ENCODE measurements at places on chromosomes 4 and X.

DNA sequence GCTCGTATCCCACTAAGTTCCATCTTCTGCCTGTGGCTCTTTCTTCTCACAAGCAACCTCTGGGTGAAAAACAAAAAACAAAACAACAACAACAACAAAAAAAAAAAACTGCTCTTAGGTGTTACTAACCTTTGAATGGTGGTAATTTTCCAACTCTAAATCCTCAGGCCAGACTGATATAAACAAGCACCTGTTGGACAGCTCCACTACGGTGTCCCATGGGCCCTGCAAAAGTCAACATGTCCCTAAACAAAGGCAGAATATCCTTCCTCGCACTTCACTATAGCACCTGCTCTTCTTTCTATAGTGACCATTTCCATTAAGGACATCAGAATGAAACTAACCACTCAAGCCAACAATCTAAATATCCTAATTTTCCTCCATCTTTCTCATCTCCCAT, 54.6 kb upstream of the PARM1 start:
- DNase-seq, result no peak

GRCh38 chr4:105623099-105623498, 70.7 kb downstream of the ARHGEF38 start:
- DNase-seq, result no peak

DNA sequence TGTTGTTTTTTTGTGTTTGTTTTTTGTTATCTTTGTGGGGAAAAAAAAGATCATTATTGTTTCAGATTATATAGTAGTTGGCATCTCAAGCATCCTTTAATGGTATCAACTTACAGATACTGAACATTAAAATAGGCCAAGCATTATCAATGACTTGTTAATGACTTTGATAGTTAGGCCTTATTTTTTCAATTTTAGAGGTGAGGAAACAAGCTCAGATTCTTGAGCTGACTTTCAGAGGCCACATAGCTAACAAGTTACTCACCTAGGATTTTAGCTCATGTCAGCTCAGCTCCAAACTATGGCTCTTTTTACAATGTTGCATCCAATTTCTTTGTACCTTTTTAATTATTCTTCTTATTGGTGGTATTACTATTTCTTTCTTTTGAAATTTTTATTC, 471 bp upstream of the PLAC8 start:
- DNase-seq, result no peak

GRCh38 chrX:141969706-141970105, 66.0 kb downstream of the MAGEC1 start:
- DNase-seq, result no peak

DNA sequence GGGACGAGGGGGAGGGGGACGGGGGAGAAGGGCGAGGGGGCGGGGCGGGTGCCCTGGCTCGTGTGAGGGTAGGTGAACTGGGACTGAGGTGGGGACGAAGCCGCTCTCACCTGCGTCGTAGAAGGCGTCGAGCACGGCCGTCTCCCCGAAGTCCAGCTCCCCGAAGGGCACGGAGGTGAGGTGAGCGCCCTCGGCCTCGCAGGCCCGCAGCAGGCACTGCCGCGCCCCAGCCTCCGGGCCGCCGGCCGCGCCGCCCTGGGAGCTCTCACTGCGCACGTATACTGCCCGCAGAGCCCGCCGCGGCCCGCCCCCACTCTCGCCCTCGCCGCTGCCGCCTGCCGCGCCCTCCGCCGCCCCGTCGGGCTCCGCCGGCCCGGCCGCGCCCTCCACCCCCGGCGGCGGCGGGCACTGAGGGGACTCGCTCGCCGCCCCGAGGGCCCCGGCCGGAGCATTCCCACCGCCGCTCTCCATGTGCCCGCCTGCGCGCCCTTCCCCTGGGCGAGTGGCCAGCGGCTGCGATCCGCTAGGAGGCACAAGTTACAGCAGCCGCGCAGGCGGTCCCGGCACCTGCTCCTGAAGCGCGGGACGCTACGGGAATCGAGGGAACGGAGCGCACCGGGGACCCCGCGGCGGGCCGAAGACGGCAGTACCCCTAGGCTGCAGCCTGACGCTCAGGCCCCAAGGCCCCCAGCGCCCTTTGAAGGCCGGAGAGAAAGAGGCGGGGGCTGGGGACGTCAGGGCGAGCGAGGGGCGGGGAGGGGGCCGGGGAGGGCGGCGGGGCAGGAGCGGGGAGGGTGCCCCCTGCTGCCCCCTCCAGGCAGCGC, at the start of gene MAP3K15:
MAP3K15 (minus strand) TSS at position 718 of the 824 bp plus-strand sequence; CDS start at position 471, 247 bp downstream.
- DNase-seq, result no peak

GRCh38 chr4:122000849-122001248, 49.0 kb upstream of the TRPC3 start:
- no peak for DNase-seq

GRCh38 chrX:47175588-47175980, 18.0 kb upstream of the UBA1 start:
- no peak for DNase-seq

DNA sequence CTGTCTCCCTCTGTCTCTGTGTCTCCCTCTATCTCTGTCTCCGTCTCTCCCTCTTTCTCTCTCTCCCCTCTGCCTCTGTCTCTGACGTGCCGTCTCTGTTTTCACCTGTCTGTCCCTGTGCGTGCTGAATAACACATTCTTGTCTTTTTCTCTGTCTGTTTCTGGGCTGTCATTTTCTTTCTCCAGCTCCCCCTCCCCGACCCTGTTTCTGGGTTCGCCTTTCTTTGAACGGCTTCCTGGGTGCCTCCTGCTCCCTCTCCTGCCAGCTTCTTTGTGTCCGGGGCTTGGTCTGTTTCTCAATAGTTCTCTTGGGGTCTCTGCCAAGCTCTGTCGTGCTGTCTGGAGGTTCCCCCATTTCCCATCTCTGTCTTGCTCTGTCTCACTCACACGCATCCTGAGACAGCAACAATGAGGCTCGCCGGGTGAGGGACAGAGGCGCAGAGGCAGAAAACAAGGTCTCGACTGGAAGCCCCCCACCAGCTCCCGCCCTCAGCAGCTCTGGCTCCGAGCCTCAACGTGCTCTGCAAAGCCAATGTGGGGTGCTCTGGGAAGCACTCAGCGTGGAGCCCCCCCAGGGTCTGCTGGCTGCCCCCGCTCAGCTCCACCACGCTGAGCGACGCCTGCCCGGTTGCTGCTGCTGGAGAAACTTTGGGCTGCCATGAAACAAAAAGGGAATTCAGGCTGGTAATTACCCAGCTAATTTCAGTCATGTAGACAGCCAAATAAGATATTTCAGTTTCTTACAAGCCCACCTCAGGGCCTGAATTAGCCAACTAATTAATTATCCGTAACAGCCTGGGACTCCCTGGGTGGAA, 3.4 kb downstream of the CPLX1 start:
- DNase-seq, result no peak

DNA sequence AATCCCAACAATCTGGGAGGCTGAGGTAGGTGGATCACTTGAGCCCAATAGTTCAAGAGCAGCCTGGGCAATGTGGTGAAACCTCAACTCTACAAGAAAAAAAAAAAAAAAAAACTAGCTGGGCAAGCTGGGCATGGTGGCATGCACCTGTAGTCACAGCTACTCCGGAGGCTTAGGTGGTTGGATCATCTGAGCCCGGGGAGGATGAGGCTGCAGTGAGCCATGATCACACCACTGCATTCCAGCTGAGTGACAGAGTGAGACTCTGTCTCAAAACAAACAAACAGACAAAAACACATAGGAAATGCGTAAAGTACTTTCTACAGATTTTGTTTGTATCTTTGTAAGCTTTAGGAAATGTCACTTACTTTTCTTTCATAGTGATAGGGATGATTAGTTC, 307.2 kb upstream of the NR3C2 start:
- no peak for DNase-seq

DNA sequence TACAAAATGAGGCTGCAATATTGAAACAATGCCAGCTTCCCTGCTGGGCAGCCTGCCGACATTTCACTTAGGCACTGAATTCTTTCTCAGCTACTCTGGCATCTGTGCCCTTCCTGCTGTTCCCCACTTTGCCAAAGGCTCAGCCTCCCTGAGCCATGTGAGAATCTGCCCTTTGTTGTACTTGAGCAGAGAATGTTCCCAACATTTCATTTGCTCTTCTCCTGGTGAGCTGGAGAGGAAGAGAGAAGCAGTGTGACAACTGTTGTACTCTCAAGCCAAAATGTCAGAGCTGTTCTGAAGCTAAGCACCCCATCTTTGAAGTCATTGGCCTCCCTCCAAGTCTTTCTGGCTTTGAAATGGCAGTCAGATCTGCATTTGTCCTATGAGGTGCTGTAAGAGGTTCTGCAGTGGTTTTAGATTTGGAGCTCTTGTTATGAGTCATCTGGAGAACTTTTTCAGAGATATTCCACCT, 32.5 kb downstream of the LANCL3 start:
- DNase-seq, result no peak

GRCh38 chr4:139907001-139907809, 241.6 kb downstream of the MGST2 start:
- no peak for DNase-seq

DNA sequence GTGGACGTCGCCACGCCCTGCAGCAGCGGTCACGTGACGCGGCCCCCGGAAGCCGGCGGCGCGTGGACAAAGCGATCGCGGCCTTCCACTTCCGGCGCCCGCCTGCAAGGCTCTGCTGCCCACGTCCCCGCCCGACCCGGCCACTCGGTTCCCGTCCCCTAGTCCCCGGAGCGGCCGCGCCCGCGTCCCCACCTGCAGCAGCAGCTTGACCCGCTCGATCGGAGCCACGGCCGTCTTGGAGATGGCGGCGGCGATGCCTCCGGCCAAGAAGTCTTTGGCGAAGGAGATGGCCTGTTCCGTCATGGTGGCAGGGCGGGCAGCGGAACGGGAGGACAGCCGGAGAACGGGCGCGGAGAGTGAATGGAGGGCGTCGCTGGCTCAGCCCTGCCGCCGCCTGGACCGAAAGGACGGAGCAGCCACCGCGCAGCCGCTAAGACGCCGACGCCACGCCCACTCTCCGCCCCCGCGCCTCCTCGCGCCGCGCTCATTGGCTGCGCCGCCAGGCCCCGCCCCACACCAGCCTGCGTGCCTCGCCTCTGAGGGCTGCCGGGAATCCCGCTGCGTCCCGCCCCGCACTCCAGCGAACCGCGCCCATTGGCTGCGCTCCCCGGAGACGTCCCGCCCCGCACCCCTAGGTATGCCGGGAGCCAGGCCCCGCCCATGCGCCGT, at the start of gene SLC25A6:
SLC25A6 (minus strand) TSS at position 407 of the 669 bp plus-strand sequence; CDS start at position 303, 104 bp downstream.
- DNase-seq, result peak; percentile 99

GRCh38 chrX:153465691-153466380, 4.5 kb downstream of the HAUS7 start:
- no peak for DNase-seq

DNA sequence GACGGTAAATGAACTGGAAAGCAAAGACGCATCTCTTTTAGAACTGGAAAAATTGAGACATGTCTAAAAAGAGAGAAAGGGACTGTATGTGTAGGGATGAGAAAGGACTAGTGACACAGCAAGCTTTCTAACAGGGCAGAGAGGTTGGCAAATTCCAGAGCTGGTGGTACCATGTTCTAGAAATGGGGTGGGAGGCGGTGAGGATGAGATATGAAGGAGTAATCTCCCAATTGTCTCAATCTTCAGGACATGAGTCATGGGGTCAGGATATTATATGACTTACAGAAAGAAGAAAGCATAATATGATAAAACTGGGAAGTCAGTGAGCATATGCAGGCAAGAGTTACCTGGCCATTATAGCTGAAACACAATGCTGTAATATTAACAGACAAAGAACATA, 14.2 kb downstream of the TAB3 start:
- DNase-seq, result no peak

- no peak for DNase-seq
Measured at GRCh38 chr4:126776361-126776760, 856.4 kb upstream of the INTU start.

DNA sequence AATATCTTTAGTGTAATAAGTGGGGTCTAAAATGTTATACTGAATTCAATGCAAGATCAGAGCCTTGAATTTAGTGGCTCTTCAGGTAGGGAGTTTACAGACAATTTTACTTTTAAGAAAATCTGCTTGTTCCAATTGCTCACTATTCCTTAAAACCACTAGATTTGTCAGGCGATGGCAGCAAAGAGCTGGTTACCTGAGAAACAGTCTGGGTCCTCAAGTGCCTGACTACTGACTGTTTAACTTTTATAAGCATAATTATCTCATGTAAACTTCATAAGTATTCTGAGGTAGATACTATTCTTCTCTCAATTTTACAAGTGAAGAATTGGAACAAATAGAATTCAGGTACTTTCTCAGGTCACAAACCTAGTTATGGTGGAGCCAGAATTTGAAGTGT, 84.3 kb downstream of the RRAGB start:
- DNase-seq, result no peak

- peak; percentile 1 for DNase-seq
Measured at GRCh38 chr4:106315476-106315967, 487 bp downstream of the TBCK start.

DNA sequence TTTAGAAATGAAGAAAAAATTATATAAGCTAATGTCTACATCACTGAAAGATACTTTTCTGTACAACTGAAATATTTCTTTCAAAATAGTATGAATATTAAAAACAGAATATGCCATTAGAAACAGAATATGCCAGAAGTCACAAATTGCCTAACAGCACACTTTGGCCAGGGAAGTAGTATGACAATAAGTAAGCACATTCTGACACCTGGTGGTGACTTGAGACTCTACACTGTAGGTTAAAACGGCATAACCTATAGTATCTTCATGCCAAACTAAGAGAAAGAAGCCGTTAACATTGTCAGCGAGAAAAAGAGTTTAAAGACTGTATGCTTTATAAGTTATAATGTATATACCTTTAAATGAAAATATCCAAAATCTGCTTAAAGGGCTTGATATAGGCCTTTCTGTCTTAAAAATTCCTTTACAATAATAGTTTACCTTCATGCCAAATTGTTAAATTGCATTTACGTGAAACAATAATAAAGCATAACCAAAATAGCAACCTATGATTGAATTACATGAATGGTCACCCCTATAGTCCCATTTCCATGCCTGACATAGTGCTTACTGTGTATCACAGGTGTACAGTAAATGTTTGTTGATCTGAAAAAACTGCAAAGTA, 32.8 kb downstream of the FAM13A start:
- no peak for DNase-seq

DNA sequence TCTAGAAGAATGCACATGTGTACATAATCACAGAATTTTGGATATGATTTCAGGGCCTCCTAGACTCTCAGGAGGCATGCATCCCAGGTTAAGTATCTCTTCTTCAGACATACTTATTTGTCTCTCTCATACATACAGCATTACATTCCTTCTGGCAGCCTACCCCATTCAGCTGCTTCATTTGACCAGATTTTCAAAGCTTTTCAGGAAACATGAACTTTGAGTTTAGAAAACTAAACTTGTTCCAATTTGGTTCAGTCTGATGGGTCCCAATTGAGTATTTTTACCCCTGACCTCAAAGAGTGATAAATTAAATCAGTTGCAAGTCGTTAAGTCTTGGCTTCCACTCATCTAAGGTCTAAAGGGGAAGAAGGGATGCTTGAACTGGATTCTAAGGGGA, 330.9 kb downstream of the ARHGAP24 start:
- no peak for DNase-seq

GRCh38 chr4:120080533-120080932, 13.9 kb upstream of the MAD2L1 start:
- DNase-seq, result no peak

GRCh38 chrX:123728554-123728953, 4.3 kb downstream of the THOC2 start:
- DNase-seq, result no peak

DNA sequence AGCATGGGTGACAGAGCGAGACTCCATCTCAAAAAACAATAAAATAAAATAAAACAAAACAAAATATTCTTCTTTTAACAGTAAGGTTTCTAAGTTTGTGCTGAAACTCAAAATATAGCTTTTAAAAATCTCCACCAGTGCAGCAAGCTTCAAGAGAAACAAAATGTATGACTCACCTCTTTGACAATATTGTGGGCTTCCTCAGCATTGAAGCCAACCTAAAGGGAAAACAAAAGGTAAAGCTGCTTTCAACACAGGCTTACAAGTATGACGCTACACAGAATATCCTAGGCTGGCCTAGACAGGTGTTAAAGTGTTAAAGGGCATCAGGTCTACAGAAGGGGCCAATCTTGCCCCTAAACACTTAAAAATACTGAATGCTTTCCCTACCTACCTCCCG, 1.2 kb downstream of the DYNLT3 start:
- no peak for DNase-seq

Measured in stimulated activated CD8-positive, alpha-beta memory T cell treated with anti-CD3 and anti-CD28 coated beads, Interleukin-7, amount 100 ng/mL, for 24 hours (primary cell).